Activated T-helper 1 cell treated with Interleukin-2 at 50 U/mL for 16 hours (primary cell): ENCODE measurements at places on chromosomes 3 and 15.

DNA sequence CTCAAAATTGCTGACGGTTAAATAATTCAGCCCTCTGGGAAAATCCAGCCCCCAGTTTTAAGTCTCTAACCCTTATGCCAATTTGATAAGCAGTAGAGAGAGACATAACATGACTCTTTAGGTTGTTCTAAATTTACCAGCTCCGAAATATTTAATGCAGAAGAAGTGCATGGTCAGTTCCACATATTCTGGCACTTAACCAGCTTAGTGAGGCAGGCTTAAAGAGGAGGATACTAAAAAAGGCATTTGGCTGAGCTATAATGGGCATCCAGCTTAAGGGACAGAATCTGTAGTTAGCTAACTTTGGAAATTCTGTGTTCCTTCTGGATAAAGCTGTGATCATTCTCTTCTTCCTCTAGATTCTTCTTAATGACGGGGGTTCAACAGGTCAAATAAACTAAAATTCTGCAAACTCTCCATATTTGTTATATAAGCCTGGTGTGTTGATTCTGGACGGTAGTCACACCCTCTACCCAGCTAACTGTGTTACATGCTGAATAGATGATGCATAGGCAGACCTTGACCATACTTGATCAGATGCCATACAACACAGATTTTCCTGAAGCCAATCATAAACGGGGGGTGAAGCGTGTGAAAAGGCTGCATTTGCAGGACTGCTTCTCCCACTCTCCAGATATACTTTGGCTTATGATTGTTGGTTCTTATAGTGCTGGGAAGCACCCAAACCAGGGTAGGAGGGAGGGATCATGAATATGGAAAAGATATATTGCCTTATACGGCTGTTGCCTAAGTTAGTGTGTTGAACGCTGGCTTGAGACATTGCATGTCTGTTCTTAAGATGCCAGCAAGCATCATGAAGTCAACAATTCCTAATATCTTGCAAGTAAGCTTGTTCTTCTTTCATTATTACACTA, 118.4 kb downstream of the FGF12 start:
- no peak for DNase-seq

GRCh38 chr15:88484682-88485331, 17.3 kb downstream of the MRPS11 start:
- no peak for DNase-seq

- no peak for DNase-seq
These were observed 334.4 kb upstream of the TRIM42 start for GRCh38 chr3:140343211-140344081.

GRCh38 chr3:129021140-129021551, 20.0 kb downstream of the EFCC1 start:
- no peak for DNase-seq

DNA sequence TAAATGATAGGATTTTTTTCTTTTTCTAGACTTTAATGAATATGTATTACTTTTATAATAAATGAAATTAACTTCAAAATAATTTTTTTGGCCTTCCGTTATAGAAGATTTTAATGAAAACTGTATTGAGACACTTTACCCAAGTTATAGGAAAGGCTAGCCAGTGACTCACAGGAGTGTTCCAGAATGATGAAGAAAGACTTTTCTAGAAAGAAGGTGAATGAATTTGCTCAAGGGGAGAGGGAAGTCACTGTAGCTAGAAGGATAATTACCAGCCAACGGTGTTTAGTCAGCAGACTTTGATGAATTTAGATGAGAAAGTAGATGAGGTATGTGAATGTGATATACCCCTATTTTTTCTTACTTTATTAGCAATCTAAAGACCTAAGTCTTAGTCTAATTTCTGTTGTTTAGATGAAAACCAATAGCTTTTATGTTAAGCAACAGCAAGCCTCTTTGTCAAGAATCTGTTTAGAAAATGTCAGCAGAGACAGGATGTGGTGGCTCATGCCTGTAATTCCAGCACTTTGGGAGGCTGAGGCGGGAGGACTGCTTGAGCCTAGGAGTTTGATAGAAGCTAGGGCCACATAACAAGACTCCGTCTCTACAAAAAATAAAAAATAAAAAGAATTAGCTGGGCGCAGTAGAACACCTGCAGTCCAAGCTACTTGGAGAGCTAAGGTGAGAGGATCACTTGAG, 3.2 kb downstream of the ALAS1 start:
- DNase-seq: no peak

DNA sequence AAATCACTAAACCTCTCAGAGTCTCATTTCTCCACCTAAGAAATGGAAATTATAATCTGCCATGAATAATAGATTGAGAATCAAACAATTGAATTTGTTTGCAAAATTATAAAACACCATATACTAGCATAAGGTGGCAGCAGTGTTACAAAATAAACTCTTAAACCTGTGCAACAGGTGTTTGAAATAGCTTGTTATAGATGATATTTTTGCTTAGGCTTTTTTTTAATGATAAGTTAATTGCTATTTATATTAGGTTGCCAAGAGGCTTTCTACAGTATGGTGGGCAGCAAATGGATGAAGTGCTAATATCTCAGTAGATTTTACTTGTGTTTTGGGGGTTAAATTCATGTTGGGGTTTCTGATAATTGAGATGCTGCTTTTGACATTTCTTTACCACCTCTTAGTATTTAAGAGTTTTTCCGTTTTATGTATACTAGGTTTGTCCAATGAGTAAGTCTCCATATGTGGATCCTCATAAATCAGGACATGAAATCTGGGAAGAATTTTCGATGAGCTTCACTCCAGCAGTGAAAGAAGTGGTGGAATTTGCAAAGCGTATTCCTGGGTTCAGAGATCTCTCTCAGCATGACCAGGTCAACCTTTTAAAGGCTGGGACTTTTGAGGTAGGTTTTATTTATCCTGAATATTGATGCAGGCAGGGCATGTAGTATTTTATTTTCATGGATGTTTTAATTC, 19.6 kb downstream of the NR1D2 start:
- DNase-seq: no peak

DNA sequence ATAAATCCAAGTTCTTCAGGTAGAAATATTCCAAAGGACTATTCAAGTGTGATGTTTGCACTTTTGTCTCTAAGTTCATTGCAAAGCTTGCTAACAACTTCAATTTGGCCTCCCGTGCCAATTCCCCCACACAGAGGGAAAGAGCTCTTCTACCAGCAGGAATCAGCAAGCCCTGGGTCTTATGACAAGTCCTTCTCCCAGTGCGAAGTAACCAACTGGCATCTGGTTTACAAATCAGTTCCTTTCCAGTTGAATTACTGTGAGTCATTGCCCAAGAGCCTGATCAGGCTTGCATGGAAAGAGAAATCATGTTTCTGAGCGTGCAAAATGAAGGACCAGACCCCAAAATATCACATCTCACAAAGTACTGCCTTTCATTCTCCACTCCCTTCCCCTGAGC, 62.7 kb upstream of the SLCO3A1 start:
- DNase-seq: no peak

- no peak for DNase-seq
These were observed 12.4 kb downstream of the LAMP3 start for GRCh38 chr3:183149915-183150750.

DNA sequence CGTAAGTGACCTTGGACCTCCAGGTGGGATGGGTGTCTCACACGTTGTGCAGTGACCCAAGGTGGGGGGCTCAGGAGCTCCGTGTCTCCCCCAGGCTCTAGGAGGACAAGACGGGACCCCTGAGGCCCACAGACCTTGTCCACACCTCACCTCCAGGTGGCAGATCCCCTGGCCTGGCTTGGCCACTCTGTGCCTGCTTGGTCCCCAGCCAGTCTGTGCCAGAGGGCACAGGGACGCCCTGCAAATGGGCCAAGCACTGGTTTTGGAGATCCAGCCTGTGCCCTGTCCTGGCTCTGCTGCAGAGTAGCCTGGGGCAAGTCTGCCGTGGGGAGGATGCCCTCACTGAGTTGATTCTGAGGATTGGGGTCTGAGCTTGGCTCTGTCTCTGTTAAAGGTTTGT, 14.0 kb downstream of the SLC6A6 start:
- no peak for DNase-seq

DNA sequence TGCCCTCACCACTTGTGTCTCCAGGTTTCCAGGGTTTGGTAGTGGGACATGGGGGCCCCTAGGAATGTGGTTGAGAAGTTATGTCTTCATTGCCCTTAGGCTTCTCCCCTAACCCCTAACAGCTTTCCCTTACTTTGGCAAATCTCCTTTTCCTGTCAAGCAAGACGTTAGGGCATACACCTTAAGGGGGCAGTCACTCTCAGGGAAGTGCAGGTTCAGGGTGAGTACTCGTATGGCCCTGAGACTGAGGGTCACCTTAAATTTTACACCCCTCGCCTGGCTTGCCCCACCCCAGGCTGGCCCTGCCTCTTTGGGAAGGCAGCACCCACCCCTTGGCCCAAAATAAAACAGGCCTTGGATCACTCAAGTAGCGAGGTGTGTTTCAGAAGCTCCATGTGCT, 33.5 kb downstream of the POLR2M start:
- no peak for DNase-seq

DNA sequence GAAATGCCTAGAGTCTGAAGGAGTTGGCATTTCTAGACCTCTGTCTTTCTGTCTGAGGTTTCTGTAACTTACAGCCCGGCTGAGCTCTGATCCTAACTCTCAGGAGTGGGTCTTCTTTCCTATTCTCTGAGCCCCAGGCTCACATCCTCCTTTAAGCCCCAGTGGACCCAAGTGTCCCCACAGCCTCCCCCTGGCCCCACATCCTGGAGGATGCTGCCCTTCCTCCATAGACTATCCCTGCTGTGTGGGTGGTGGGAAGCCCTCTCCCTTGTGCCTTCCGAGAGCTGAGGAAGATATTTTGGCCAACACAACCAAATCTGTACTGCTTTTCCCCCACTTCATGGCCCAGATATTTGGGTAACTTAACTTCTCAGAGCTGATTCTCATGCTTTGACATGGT, 151.3 kb downstream of the LRTM1 start:
- DNase-seq: no peak

- DNase-seq: no peak
These were observed 336.3 kb upstream of the ADAMTS9 start for GRCh38 chr3:65024148-65024547.

- no peak for DNase-seq
These were observed 156.3 kb upstream of the UBE2E1 start for GRCh38 chr3:23649448-23649847.

DNA sequence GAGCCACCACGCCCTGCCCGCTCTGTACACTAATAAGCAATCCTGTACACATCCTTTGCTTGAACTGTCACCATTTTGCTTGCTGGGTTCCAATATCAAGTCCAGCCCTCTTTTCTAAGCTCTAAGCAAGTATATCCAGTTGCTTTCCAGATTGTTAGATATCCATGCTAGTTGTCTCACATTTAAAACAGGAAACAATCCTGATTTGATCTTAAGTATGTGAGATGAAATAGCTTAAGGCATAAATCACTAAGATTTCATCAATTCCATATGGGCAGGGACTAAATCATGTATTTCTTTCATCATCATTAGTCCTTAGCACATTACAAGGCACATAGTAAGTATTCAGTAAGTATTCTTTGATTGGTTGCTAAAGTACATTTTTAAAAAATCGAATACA, 16.2 kb downstream of the ATP11B start:
- no peak for DNase-seq

GRCh38 chr15:29805043-29805707, 17.1 kb downstream of the TJP1 start:
- no peak for DNase-seq

DNA sequence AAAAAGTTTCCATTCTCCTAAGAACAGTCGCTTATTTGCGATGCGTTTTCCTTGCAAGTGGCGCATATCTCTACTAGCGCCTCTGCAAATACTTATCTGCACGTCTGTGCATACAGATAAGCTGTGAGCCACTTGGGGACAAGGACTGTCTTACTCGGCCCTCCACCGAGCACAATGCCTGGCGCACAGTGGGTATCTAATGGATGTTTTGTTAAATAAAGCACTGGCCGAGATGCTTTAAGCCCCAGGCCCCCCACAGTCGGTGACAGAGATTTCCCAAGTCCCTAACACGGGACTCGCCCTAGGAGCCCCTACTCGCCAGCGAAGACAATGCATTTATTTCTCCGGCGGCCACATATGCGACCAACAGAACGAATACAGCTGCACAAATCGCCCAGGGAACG, 503 bp downstream of the HLTF start:
- no peak for DNase-seq

- no peak for DNase-seq
These were observed 272.0 kb upstream of the ATP11B start for GRCh38 chr3:182521339-182521738.

DNA sequence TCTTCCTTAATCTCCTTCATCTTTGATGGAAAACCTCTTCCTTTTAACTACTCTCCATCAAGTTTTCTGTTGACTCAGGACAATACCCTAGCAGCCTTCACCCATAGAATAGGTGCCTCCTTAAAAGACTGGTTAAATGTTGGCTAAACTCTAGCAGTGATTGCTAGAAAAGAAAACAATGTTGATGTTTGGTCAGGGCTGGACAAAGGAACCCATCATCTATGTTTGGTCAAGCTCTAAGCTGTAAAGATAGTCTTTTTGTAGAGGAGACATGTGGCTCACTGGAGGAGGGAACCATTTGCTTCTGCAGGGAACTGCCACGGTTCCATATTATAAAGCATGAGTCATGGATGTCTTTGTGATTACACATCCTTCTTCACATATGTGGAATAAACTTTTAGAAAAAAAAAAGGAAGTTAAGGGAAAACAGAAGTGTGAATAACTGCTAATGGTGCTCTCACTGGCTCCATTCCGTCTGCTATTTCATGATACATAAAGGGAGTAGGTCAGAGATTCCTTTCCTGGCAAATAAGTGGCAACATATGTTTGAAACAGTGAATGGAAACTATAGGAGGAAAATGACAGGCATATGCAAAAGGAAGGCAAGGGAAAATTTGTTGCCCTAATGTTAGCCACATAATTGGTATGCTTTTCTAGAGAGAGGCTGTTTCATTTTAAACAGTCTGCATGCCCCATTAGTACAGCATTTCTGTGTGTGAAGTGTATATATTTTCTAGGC, 78.2 kb downstream of the CMSS1 start:
- DNase-seq: no peak

- no peak for DNase-seq
These were observed 21.3 kb upstream of the GATM start for GRCh38 chr15:45399381-45400212.

DNA sequence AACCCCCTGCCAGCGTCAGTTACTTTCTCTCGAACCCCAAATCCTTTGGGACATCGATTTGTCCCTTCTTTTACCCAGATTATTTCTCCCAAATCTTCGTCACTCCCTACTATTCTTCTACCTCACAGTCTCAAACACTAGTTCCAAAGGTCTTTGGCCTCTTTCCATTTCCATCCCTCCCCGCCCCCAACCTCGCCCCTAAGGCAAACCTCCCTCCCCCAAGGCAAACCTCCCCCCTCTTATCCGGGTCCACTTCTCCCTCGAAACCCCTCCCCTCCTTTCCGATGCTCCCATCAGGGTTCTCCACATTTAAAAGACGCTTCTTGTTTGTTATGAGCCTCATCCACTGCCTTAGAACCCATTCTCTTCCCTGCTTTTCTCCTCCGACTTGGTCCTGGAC, 583 bp downstream of the EAF1 start:
- no peak for DNase-seq

DNA sequence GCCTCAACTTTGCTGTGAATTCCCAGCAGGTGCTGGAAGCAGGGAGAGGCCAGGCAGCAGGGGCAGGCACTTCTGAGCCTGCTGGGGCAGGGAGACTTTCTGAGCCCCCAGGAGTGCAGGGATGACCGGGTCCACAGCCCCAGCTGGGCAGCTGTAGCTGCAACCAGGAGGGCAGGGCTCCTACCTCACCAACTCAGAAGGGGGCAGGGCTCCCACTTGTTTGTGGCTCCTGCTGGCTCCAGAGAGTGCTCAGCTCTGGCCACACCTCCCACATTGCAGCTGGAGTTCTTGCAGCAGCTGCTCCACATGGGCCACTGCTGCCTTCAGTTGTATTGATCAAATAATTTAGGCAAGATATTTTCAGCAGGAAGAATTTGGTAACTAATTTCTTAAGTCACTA, 812.3 kb downstream of the NSUN3 start:
- DNase-seq: no peak
